ENCODE measurements at places on chromosomes 6 and 20.

DNA sequence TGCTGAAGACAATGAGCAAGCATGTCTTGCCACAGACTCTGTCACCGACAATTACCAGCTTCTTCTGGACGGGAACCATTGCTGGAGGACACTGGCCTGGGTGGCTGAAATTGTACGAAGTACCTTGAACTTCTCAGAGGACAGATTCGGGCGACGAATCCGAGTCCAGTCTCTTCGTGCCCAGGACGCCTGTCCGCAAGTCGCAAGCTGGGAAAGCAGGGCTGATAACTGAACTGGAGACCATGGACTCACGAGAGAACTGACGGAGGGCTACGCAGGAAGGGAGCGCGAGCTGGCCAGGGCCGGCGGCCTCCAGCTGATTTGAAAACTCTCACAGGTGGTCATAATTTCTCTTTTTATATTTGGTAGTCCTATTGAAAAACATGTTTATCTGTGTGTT, 1229.5 kb upstream of the MAP3K7 start:
- no peak for DNase-seq

DNA sequence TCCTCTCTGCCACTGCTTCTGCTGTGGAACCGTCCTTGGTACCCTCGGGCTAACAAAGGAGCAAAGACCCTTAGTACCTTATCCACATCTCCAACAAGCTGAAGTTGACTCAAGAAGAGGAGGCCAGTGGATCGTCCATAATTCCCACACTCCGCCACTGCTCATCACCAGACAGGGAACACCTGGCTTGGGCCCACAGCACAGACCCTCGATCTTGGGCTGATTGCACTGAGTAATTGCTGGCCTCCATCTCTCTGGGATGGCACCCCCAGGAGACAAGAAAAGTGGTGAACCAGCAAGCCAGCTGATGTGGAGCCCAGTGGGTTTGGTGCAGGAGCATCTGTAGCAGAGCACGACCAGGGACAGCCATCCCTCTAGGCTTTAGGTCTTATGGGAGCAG, 109.4 kb upstream of the GRIK2 start:
- DNase-seq, result no peak

- DNase-seq, result no peak
Observed at GRCh38 chr6:44356487-44356886, 14.0 kb downstream of the SPATS1 start.

DNA sequence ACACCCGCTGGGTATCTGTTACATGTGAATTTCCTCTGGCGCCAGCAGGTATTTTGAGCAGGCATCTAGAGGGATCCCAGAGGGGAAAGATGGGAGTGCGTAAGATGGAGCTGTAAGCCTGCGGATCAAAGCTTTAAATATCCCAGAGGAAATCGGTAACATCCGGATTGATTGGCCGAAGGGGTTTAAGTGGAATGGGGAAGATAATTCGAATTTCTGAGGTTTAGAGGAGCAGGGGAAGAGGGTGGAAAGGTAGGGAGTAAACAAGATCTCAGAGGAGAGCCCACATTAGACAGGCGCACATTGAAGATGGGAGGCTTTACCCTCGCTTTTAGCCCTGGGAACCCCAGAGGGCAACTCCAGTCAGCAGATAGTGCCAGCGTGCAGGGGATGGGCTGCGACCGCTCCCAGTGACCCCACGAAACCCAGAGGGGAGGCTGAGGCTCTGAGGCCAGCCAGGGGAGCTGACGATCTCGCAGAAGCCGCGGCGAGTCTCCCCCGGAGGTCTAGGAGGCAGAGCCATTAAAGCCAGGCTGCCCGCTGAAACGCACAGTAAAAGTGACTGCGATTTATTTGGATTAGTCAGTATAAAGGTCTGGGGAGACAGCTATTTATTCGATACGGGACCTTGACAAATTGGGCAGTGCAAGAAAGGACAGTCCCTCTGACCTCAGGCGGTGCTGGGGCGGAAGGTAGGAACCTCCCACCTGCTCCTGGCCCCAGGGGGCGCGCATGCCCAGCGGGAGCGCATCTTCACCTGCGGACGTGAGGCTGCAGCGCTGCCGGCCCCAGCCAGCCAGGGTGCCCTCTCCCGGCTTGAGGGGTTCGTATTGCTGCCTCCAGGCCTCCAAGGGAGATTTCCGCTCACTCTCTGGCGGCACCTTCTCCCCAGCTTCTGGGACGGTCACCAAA, 34.3 kb upstream of the TCF21 start:
- DNase-seq, result no peak

GRCh38 chr20:53958260-53958659, 112.1 kb downstream of the BCAS1 start:
- no peak for DNase-seq

- no peak for DNase-seq
Observed at GRCh38 chr6:88163616-88164015, 2.5 kb downstream of the CNR1 start.

GRCh38 chr6:85136310-85136709, 313.6 kb upstream of the NT5E start:
- DNase-seq, result no peak

DNA sequence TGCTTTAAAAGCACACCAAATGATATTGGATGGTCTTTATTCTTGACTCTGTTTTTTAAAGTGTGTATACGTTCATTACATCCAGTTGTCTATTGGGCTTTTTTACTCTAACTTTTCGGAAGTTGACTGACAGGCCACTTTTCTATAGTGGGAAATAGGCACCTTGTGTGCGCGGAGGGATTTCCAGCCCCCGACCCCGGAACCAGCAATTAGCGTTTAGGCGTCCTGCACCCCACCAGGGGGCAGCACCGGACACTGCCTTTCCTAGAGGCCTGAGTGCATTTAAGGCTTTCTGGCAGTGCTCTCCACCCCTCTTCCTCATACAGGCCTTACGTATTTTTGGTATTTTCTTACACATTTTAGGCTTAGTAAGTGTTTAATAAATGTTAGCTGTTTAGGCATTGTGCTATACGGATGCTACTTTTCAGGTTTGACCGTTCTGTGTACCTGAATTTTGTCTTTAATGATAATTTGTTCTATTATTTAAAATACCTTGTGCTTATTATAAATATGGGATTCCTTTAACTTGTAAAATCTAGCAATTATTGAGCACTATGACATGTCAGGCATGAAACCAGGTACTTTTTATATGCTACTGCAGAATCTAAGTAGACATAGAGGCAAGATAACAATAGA, 231.8 kb downstream of the BCKDHB start:
- peak; percentile 38 for DNase-seq

GRCh38 chr6:118856301-118856700, 37.7 kb upstream of the ASF1A start:
- DNase-seq, result no peak

GRCh38 chr6:96101564-96101963, 85.8 kb downstream of the FUT9 start:
- DNase-seq, result no peak

DNA sequence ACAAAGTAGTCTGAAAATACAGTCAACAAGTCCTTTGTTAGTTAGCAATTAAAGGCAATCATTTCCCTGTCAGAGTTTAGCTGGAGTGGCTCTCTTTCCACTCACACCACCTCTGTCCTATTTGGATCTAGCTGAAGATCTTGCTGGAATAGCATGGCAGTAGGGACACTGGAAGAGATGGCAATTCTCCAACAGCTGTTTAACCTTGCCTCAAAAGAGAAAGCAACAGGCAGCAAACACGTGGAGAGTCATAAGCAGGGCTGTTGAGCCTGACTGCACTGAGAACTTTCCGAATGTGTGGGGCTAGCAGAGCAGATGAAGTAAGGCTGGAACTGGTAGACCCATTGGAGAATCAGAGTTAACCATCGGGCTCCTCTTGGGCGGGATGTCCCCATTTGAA, 38.0 kb upstream of the PRSS35 start:
- DNase-seq, result no peak

DNA sequence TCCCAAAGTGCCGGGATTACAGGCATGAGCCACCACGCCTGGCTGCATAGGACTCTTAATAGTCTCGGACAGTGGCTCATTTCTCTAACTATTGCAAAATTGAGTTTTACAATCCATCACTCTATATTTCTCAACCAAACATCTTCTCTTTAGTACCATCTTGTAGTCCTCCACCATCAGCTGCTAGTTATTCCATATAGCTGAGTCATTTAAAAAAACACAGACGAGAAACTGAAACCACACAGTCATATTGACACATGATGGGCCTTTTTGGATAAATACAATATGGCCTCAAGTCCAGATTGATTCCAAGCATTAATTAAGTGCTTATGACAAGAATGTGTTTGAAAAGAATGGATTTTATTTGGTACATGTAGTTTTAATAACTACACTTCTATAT, 599.1 kb downstream of the MEI4 start:
- no peak for DNase-seq

GRCh38 chr6:43738877-43739641, 31.0 kb upstream of the VEGFA start:
- no peak for DNase-seq

DNA sequence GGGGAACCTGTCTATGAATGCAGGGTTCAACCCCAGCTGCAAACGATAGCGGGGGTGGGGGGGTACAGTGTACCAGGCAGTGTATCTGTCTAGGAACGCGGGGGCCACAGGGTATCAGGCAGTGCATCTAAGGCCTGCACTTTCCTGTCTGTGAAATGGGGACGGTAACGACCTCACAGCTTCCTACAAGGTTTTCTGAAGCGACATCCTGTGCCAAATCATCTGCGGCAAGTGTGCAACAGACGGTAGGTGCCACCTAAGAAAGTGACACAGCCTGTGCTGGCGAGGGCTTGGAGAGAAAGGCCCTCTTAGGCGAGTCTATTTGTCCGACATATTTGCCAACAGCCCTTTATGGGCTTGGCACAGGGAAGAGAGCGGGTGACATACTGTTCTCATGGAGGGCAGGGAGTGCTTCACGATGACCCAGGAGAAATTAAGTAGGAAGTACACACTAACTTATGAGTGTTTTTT, 3.8 kb downstream of the DIDO1 start:
- DNase-seq, result peak; percentile 37

DNA sequence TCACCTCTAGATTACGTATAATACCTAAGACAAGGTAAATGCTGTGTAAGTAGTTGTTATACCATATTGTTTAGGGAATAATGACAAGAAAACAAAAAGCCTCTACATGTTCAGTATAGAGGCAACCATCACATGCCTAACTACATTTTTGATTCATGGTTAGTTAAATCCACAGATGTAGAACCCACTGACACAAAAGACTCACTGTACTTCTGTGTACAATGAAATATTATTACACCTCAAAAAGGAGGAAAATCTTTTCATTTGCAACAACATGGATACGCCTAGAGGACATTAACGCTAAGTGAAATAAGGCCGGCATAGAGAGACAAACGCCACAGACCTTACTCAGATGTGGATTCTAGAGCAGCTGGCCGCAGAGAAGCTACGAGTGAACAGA, 50.5 kb downstream of the NINL start:
- DNase-seq, result no peak

- no peak for DNase-seq
Observed at GRCh38 chr20:45974896-45975565, 3.0 kb upstream of the ZNF335 start.

GRCh38 chr6:87391334-87391733, 16.4 kb upstream of the CFAP206 start:
- DNase-seq, result no peak

DNA sequence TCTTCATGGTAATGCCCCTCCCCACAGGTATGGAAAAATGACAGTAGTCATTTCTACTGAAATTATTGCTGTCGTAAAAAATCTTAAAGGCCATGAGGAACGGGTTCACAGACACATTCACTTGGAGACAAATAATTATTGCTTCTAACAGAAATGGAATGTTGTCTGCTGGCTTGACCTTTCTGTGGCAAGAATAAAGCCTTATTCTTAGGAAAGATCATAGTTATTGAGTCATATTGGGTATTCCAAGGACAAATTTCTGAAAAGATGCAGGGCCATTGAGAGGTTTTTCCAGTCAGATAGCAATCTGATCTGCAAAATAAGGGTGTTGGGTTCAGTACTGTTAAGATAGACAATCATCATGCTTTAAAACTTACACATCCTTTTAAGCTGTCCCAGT, 29.2 kb downstream of the AKAP7 start:
- DNase-seq, result no peak

DNA sequence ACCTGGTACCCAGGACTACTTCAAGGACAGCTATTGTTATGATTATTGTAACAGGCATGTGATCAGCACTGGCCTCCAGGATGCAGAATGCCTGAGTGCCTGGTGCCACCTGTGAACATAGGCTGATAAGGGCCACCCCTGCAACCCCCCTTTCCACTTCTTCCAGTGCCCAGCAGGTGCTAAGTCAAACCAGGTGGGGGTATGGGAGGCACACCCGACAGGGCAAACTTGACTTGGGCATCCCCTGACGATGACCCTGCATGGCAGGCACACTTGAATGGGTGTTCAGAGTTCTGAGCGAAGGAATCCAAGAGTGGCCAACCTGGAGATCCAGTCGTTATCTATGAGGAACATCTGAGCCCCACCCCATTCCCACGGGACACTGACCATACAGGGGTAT, 3.4 kb downstream of the ADA start:
- no peak for DNase-seq

GRCh38 chr20:24798930-24799705, 150.0 kb upstream of the CST7 start:
- no peak for DNase-seq

DNA sequence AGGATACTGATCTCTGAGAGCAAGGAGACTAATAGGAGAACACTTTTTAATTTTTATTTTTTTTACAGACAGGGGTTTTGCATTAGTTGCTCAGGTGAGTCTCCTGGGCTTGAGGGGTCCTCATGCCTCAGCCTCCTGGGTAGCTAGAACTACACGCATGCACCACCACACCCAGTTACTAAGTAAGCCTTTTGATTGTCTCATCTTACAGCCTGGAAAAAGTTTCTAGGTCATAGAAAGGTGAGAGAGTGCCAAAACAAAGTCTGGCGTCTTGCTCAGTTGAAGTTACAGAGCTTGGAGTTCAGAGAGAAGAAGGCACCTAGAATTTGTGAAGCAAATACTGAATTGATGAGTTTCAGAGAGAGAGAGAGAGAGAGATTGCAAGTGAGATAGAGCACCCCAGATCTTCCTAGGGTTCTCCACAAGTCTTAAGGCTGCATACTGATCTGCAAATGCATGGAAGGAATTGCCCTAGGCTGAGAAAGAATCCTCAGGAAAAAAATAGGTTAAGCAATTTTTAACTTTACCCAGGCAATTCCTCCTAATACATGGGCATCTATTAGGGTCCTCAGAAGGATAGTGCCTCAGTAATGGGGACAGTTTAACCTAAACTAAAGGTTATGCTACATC, 37.6 kb upstream of the PHIP start:
- DNase-seq, result no peak

DNA sequence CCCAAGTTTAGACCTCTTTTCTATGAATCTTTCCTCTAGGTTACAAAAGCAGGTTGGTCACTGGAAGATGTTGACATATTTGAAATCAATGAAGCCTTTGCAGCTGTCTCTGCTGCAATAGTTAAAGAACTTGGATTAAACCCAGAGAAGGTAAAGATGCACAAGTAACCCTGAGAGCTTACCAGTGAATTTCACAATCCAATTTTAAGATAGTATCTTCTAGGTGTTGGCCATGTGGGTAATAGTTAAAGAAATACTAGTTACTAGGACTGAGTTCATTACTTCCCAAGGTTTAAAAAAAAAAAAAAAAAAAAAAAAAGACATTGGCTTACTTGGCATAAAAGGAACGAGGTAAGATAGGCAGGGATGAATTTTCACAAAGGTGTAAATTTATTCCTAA, 11.3 kb downstream of the TCP1 start:
- no peak for DNase-seq
